ENCODE measurements at places on chromosomes 7 and 10. TPM values are rescaled to one million over a fixed set of nuclear protein-coding genes. Genes with fewer than 3 reads are reported as not detected.
A peak's percentile ranks its signal among the peaks of the same experiment; 100 is the strongest.

FAM180A gene
- not detected for total RNA-seq

SLC26A5 gene
- not detected for total RNA-seq

NFE2L3 gene
- total RNA-seq = 12.3 TPM

GRCh38 chr10:43249151-43249961, 17.5 kb downstream of the RASGEF1A start:
- peaks cover 29% of the 10 kb centered on the region for H3K27me3 ChIP-seq
- peak; percentile 10 for DNase-seq
- H3K4me3 ChIP-seq = no peak overlapping the region
- no peak overlapping the region for H3K27ac ChIP-seq
- H3K36me3 ChIP-seq = no peaks in the 10 kb centered on the region

DNA sequence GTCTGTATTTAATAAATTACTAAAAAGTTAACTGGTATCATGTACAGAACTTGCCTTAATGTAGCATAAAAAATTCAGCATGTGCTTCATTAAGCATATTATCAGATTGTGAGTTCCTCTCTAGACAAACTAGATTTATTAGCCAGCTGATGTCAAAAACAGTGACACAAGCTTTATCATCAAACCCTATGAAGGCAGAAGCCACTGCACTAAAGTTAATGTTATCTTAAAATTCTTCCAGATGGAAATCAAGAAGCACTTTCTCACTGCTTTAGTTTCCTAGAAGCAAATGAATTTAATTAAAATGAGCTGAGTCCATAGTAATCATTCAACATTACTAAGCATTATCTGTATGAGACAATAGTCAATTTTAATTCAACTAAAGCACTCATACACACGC, 96.4 kb downstream of the ARHGAP12 start:
- no peaks in the 10 kb centered on the region for H3K36me3 ChIP-seq
- H3K27me3 ChIP-seq = no peaks in the 10 kb centered on the region
- H3K27ac ChIP-seq = no peak overlapping the region
- no peak overlapping the region for H3K4me3 ChIP-seq
- H3K4me1 ChIP-seq = peaks cover 16% of the 10 kb centered on the region
- no peak for DNase-seq

DUS4L gene
- total RNA-seq = 10.8 TPM

GRCh38 chr7:131722371-131722770, 165.9 kb upstream of the PODXL start:
- peaks cover 10% of the 10 kb centered on the region for H3K27me3 ChIP-seq
- no peaks in the 10 kb centered on the region for H3K4me1 ChIP-seq
- no peak overlapping the region for H3K4me3 ChIP-seq
- DNase-seq = no peak
- H3K36me3 ChIP-seq = no peaks in the 10 kb centered on the region

ZNF488 gene
- total RNA-seq = 0.99 TPM

DNA sequence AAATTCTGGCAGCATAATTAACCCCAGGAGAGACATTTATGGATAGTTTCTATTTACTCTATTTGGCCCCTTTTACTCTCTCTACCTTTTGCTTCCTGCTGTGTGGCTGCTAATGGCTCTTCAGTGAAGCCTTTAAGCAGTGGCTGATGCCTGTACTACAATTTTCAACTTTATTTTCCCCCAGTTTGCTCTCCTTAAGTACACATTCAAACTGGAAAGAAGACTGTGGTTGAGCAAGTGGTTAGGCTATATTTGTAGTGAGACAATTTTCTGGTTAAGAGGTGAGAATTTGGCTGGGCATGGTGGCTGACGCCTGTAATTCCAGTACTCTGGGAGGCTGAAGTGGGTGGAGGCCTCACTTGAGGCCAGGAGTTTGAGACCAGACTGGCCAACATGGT, 8.5 kb upstream of the RSBN1L start:
- H3K4me3 ChIP-seq = no peak overlapping the region
- peaks cover 21% of the 10 kb centered on the region for H3K36me3 ChIP-seq
- peaks cover 24% of the 10 kb centered on the region for H3K4me1 ChIP-seq
- no peaks in the 10 kb centered on the region for H3K27me3 ChIP-seq
- H3K27ac ChIP-seq = peak overlapping the region; percentile 76
- DNase-seq = no peak

GRCh38 chr7:120064565-120064964, 208.4 kb upstream of the KCND2 start:
- no peak overlapping the region for H3K27ac ChIP-seq
- H3K36me3 ChIP-seq = peaks cover 3% of the 10 kb centered on the region
- H3K4me1 ChIP-seq = peaks cover 3% of the 10 kb centered on the region
- no peak overlapping the region for H3K4me3 ChIP-seq

- DNase-seq = no peak
- H3K27me3 ChIP-seq = no peaks in the 10 kb centered on the region
- H3K36me3 ChIP-seq = no peaks in the 10 kb centered on the region
- H3K4me1 ChIP-seq = peaks cover 7% of the 10 kb centered on the region
These were observed 108.9 kb upstream of the PDCD4 start for GRCh38 chr10:110762849-110763211.

- no peak overlapping the region for H3K27ac ChIP-seq
- no peak overlapping the region for H3K4me3 ChIP-seq
- H3K27me3 ChIP-seq = peaks cover 25% of the 10 kb centered on the region
- no peaks in the 10 kb centered on the region for H3K4me1 ChIP-seq
- H3K36me3 ChIP-seq = no peaks in the 10 kb centered on the region
These were observed 20.8 kb downstream of the SLC26A5 start for GRCh38 chr7:103425177-103425576.

STEAP1 gene
- total RNA-seq = 0.27 TPM

DNA sequence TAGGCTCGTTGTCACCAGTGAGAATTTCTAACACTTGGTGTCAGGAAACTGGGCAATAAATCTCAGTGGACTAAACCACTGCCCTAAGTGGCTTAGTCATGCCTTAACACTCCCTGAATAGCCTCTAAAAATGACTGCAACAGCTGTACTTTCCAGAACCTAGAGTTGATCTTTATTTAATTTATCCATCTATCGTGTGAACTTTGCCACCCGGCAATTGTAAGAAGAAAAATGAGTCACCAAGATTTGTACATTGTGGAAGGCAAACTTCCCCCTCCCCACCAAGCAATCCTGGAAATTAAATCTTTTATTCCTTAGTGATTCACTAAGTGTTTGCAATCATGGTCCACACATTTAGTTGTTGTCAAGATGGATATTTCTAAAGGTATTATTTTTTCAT, 47.1 kb downstream of the NXPH1 start:
- DNase-seq = no peak
- H3K4me3 ChIP-seq = no peak overlapping the region
- no peaks in the 10 kb centered on the region for H3K4me1 ChIP-seq
- no peaks in the 10 kb centered on the region for H3K36me3 ChIP-seq
- H3K27ac ChIP-seq = no peak overlapping the region
- peaks cover 4% of the 10 kb centered on the region for H3K27me3 ChIP-seq

GRCh38 chr10:23910291-23910690, 298.6 kb upstream of the KIAA1217 start:
- no peaks in the 10 kb centered on the region for H3K36me3 ChIP-seq
- DNase-seq = no peak
- peaks cover 20% of the 10 kb centered on the region for H3K4me1 ChIP-seq
- no peak overlapping the region for H3K27ac ChIP-seq

AKR1C2 gene
- total RNA-seq = 2.5 TPM

DNA sequence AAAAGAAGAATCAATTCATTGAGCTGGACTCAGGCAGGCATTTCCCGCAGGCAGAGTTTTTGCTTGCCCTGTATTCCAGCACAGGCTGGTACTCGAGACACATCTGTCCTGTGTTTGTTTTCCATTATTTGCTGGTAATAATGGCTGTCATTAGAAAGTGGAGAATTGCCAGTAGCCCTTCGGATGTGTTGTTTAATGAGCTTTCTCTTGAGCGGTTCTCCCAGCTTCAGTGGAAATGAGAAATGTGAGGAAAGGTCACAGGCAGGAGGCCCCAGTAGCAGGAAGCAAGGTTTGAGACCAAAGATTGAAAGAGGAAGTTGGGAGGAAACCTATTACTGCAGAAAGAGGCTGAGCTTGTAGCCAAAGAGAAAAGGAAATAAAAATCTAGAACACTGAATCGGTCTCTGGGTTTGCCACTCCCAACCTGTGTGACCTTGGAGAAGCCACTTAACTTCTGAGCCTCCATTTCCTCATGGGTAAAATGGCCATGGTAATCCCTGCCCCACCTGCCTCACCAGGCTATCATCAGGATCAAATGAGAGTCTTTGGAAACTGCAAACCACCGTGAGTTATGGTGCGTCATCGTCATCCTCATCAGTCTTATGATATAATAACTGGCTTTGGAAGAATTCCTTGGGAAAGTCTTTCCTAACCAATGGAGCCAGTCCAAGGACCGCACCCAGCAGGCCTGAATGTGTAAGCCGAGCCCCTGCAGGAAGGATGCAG, 67.7 kb downstream of the TACR2 start:
- no peak overlapping the region for H3K4me3 ChIP-seq
- no peaks in the 10 kb centered on the region for H3K27me3 ChIP-seq
- H3K4me1 ChIP-seq = peaks cover 11% of the 10 kb centered on the region
- DNase-seq = no peak
- peak overlapping the region; percentile 47 for H3K27ac ChIP-seq
